ENCODE measurements at places on chromosomes 1 and 21. TPM values are rescaled to one million over a fixed set of nuclear protein-coding genes. Genes with fewer than 3 reads are reported as not detected.
A peak's percentile ranks its signal among the peaks of the same experiment; 100 is the strongest.

KCNE2 gene
- polyA plus RNA-seq = 1.7 TPM

CYP4A11 gene
- polyA plus RNA-seq = 61.9 TPM

KPRP gene
- not detected for polyA plus RNA-seq

CGN gene
- polyA plus RNA-seq = 42.1 TPM

AMPD1 gene
- polyA plus RNA-seq = not detected

RNF220 gene
- polyA plus RNA-seq = 94.1 TPM

LENEP gene
- polyA plus RNA-seq = 1.6 TPM

GRCh38 chr1:23598424-23598823 lies 39.1 kb upstream of the ID3 start:
- DNase-seq = no peak

GRCh38 chr1:205396967-205397616 lies 24.8 kb downstream of the LEMD1 start:
- DNase-seq = no peak

DNA sequence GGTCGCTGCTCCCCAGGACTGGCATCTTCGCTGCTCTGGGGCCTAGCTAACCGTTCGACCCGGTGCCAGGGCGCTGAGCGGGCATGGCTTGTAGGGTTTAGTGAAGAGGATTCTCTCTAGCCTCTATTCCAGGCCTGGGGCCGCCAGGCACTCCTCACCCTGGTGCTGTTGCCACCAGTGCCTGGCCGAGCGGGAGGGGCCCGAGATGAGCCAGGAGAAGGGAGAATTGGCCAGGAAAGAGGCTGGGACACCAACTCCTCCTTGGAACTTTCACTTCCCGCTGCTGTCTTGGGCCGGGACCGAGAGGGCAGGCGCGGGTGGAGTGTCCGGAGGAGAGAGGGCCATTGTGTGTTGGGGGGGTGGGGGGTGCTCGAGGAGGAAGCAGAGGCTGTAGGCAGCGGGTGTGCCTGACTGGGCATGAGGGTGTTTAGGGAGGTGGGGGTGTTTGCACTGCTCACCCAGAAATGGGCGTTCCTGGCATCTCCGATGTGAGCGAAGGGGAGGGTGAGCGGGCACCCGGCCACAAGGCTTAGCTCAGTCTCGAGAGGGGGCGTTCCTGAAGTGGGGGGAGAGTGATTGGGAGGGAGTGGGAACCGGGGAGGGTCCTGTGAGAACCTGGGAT lies 772 bp downstream of the ADAM15 start:
- no peak for DNase-seq

- no peak for DNase-seq
Measured at GRCh38 chr1:115651391-115651790, 9.6 kb downstream of the VANGL1 start.

DNA sequence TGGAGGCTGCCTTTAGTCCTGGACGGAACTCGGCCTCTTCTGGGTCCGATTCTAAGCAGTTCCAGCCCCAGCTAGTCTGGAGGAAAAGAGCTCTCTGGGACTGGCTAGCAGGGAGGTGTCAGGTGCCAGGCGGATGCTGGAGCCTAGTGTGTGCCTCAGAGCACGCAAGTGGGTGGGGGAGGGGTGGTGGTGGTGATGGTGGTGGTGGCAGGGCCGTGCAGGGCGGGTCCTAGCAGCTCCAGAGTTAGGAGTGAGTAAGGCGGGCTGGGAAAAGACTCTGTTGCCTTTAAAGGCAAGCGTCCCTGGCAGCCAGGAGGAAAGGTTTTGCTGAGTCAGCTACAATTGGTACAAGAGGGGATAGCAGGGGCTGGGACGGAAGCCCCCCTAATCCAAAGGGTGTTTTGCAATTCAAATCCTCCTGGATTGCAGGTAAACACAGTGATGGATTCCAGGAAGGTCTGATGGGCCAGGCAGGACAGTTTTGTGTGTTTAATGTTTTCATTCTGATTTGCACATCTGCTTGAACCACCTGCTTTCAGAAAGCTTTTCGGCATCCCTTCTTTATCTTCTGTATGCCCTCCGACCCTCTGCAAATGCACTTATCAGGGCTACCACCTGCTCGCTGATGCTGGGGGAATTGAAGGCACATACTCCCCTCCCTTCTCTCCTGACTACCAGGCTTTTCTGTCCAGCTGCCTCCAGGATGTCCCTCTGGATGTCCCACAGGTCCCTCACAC lies 4.1 kb upstream of the SLC2A1 start:
- no peak for DNase-seq

- no peak for DNase-seq
Measured at GRCh38 chr1:230507666-230508402, 81.7 kb upstream of the PGBD5 start.

DNA sequence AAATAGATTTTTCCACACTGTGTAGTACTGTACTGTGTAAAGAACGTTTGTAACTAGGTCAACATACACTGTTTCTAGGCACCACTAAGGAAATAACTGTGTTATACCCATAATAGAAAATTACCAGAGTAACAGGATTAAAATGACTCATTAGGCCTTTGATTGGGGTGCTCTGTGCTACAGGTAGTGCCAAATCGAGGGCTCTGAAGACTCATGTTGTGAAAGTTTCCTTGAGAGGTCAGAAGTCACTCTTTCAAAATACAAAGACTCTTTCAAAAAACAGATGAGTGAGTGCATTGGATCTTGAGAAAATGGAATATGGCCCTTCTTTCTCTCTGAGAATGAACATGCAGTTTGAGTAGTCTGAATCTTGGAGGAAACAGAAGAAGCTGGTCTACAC lies 143.0 kb downstream of the MRPL39 start:
- DNase-seq = no peak

DNA sequence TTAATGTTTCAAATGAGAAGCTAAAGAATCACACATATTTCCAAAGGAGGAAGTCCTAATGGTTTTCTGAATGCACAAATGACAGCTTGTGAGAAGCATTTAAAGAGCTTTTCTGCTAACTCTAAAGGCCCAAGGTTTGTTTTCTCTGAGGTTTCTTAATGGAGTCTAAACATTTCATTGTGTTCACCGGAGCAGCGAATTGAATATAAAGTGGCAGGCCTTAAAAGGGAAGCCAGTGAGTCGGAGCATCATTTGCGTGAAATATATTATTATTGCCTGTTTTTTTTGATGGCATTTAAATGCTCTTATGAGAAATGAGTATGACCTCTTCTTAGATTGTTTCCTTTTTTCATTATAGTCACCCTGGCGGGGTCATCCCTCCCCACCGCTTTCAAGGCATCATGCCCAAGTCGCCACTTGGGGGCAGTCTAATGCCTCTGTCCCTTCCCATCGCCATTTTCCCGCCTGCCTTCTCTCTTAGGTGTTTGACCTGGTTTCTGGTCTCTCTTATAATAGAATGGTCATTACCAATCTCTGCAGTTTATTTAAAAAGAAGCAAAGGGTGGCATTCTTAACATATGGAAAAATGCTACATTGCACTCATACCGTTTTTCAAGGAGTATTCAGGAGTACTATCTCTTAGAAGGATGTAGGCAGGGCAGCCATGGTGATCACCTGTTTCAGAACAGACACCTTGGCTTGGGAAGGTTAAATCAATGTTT lies 25.3 kb upstream of the OVAAL start:
- DNase-seq = peak; percentile 60

DNA sequence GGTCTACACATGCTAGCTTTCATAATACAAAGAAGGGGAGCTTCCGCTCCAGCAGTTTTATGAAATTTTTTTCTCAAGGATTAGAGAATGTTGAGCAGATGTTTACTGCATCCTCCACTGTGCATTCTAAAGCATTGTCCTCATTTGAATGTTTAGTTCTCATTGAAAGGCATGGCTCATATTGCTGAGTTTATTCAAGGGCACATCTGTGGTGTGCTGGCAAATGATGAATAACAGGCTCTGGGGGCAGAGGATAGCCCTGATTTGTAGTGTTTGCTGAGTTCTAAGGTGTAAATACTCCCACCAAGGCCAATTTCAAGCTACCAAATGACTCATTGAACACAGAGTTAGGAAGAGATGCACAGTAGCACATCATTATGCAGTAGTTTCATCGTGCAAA lies 303.2 kb upstream of the FAM78B start:
- no peak for DNase-seq

- DNase-seq = no peak
Measured at GRCh38 chr1:3904006-3904842, 4.2 kb upstream of the C1orf174 start.

DNA sequence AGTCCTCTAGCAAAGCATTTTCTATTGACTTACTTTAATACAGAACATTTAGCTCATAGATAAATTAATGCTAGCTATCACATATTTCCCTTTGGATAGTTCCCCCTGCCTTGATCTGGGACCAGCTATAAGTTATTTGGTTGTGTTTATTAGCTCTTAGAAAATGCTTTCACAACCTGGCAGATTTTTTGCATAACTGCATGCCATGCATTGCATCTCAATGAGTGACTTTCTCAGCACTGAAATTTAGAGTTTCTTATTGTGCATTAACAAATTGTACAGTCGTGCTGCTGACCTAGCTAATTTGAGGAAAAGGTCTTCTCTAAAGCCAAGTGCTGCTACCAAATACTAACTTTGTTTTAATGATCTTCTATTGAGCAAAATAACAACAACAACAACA lies 164.8 kb downstream of the PLPPR5 start:
- DNase-seq = no peak

- no peak for DNase-seq
Measured at GRCh38 chr21:24223624-24224023, 1383.7 kb downstream of the MRPL39 start.

DNA sequence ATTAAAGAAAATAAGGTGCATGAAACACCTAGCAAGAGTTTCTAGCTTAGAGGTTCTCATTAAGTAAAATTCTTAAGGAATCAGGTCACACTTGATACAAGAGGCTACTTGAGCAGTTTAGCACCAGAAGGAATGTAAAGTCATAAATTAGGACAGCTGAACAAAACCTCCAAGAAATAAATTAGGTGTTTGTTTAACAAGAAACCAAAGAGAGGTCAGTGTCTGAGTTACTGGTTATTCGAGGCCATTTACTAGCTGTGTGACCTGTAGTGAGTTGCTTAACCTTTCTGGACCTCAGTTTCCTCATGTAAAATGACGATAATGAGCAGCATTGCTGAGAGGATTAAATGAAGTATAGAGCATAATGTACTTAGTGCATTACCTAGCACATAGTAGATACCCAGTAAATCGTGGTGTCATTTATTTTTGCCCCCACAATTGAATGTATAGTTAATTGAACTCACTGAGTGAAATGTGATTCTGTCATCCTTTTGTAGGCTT lies 908 bp upstream of the ELK4 start:
- no peak for DNase-seq

- no peak for DNase-seq
Measured at GRCh38 chr1:25001125-25001915, 71.2 kb upstream of the RUNX3 start.

GRCh38 chr1:159891275-159892157 lies 8.4 kb downstream of the CFAP45 start:
- DNase-seq = peak; percentile 72

DNA sequence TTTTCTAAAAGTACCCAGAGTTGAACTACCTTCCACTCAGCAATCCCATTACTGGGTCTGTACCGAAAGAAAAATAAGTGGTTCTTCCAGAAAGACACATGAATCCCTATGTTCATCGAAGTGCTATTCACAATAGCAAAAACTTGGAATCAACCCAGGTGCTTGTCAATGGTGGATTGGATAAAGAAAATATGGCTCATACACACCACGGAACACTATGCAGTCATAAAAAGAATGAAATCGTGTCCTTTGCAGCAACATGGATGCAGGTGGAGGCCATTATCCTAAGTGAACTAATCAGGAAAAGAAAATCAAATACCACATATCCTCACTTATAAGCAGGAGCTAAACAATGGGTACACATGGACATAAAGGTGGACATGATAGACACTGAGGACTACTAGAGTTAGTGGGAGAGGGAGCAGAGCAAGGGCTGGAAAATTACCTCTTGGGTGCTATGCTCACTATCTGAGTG lies 32.9 kb upstream of the JUN start:
- DNase-seq = no peak

- DNase-seq = no peak
Measured at GRCh38 chr1:184392779-184393522, 6.1 kb downstream of the C1orf21 start.

- no peak for DNase-seq
Measured at GRCh38 chr1:64357422-64357821, 112.5 kb upstream of the CACHD1 start.

DNA sequence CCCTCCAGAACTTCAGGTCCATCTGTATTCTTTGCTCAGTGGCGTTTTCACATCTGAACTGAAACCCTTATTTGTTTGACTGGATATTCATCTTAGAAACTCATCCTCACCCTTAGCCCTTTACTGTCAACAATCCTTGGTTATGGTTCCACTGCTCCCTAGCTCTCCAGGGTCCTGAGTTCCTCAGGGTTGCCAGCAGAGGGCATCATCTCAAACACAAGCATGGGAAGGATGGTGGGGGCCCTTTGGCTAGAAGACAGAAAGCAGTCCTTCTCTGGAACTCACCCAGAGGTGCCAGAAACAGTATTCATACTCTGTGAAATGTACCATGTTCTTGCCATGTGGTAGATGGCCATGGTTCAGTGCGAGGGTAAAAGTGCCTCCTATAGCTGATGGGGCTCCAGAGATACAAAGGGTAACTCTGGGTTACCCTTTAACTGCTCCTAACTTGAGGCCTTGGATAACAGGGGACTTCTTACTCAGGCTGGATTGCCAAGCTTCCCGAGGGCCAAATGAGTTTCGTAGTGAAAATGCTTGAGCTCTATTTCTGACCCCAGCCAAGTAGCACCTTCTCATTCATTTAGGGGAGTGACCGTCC lies 11.3 kb downstream of the NCSTN start:
- DNase-seq = no peak
